Glomerular endothelial cell (primary cell): ENCODE measurements at places on chromosomes 6 and 20. TPM values are rescaled to one million over a fixed set of nuclear protein-coding genes. Genes with fewer than 3 reads are reported as not detected.

DNA sequence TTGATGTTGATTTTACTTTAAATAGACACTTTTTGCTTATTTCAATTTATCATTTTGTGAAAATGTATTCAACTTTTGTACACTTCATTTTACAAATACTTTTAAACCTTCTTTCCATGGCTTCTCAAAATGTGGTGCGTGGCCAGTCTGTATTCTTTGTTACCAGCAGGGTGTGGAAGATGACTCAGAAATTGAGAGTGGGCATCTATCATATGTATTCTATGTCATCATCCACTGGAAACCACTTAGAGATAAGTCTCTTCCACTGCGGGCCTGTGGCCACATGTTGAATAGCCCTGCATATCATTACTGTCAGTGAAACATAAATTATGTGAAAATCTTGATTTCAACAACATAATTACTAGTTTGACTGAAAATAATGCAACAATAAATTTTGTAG is 52.6 kb upstream of the MC3R start:
- DNase-seq: no peak

GRCh38 chr20:2692036-2692885 is at the start of gene EBF4:
Gene EBF4 (plus strand): TSS chr20:2692780. CDS start chr20:2693646, 866 bp downstream.
- DNase-seq: no peak

DNA sequence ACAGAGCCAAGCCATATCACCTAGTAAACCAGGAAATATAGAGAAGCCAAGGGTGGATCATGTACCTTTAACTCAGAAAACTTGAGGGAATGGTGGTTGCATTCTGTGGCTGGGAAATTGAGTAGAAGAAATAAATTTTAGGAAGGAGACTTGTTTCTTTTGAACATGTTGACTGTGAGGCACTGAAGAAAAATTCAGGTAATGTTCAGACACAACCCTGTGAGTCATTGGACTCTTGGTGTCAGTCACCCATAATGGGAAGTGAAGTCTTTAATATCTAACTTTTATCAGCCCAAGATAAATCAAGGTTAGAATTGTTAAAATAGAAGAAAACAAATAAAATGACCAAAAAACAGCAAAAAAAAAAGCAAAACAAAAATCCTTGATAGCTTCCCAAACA is 98.8 kb upstream of the GRIK2 start:
- no peak for DNase-seq

DNA sequence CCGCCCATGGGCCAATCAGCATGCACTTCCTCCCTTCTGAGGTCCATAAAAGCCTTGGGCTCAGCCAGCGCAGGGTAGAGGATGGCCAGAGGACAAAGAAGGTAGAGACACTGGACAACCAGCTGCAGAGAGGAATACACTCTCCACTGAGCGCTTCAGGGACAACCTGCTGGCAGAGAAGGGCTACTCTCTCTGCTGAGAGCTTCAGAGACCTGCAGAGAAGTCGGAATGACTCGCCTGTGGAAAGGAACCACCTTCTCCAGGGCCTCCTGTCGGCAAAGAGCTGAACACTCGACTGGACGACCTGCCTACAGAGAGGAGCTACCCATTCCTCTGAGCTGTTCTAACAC is 31.4 kb upstream of the SLA2 start:
- no peak for DNase-seq

GRCh38 chr6:142898927-142899895 is 45.8 kb downstream of the HIVEP2 start:
- DNase-seq: no peak

DNA sequence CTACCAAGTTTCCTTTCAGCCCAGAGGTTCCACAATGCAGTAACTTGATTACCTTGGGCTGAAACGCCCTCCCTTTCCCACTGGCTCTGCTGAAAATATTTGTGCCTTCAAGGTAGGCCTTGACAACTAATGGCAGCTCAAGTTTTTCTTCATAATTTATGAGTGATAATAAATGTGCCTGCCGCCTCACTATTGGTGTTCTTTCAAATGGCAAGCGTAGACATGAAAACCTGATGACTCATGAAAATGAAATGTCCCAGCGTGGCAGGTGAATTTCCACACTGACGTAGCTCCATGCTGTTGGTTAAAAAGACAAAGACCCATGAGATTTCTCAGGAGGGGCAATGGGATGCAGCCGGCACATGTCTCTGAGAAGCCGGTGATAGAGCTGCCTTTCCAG is 107.2 kb upstream of the GGTLC1 start:
- no peak for DNase-seq

DNA sequence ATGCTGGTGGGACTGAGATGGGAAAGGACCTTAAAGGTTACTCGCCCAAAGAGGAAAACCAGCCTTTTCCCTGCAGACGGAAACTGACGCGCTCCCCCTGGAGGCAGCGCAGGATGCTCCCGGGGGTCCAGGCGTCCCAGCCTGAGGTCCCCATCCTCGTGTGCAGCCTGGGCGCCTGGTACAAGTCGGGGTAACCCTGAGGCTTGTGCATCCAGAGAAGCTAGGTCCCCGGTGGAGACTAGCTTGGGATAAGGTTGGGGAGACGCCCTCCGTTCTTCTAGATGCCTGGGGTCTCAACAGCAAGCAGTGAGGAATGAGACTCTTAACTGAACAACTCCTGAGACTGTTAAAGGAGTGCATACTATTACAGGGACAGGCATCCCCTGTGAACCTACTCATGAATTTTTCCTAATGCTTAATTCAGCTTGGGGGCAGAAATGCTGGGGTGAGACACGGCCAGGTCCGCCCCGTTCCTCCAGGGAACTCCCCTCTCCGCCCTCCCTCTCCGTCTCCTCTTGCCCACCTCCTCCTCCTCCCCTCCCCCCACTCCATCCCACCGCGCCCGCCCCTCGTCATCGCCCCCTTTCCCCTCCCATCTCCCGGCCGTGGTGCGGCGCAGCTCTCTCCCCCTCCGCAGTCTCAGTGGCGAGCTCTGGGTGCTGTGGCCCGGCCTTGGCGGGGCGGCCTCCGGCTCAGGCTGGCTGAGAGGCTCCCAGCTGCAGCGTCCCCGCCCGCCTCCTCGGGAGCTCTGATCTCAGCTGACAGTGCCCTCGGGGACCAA is at the start of gene PRSS35:
PRSS35 (plus strand) TSS at position 634 of the 781 bp plus-strand sequence. CDS start 10,908 bp downstream, outside the sequence.
- DNase-seq: no peak

GRCh38 chr6:35491558-35492257 is 5.2 kb downstream of the TEAD3 start:
- no peak for DNase-seq

DNA sequence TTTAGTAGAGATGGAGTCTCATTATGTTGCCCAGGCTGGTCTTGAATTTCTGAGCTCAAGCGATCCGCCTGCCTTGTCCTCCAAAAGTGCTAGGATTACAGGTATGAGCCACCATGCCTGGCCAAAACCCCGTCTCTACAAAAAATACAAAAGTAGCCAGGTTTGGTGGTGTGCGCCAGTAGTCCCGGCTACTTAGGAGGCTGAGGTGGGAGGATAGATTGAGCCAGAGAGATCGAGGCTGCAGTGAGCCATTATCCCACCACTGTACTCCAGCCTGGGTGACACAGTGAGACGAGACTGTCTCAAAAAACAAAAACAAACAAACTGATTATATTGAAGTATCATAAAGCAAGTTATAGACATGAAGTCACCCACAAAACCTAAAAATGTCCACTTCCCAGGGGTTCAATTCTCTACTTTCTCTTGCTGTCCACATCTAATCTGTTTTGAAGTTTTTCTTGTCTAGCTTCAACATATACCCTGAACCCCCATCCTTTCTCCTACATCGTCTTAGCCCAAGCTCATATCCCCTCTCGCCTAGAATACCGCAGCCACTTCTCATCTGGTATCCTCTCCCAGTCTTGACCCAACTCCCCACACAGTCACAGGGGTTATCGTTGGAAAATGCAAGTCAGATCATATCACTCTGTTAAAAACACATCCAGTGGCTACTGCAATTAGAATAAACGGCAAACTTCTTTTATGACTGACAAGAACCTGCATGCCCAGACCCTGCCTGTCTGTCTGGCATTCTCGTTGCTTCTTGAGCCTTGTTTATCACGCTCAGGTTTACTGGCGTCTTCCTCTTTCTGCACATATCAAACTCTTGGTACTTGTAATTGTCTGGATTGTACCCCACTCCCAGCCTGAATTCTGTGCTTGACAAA is 20.1 kb upstream of the NCOA3 start:
- DNase-seq: no peak

DNA sequence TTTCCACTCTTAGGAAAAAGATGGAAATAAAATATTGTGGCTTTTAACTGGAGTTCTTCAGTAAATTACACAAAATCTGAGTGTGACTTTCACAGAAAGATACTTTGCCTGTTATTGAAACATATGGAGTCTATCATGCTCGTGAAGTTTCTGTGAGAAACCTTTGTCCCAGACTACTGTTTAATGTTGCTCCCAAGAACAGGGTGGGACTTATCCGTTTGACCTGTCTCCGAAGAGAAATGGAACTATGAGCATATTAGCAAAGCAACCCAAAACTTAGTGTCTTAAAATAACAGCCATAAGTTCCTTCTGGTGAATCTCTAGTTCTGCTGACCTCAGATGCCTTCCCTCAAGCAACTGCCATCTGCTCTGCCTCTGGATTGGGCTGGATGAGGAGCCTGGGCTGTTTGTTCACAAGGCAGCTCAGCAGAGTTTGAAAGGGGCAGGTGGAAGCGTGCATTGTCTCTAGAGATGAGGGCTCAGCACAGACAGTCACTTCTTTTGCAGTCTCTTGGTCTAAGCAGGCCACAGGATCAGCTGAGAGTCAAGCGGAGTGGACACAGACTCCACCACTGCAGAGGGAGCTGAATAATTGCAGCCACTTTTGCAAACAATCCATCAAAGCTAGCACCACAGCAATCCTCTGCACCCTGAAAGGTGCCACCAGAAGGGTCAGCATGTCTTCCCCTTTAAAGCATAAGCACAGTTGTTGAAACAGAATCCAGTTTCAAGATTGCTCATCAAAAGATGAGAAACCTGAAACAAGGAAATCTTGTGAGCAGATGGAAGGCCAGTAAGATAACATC is 52.8 kb downstream of the MYB start:
- DNase-seq: no peak

GRCh38 chr20:15220009-15220656 is 882.7 kb upstream of the FLRT3 start:
- DNase-seq: no peak

- DNase-seq: no peak
Measured at GRCh38 chr6:93213028-93213427, 206.3 kb downstream of the EPHA7 start.

DNA sequence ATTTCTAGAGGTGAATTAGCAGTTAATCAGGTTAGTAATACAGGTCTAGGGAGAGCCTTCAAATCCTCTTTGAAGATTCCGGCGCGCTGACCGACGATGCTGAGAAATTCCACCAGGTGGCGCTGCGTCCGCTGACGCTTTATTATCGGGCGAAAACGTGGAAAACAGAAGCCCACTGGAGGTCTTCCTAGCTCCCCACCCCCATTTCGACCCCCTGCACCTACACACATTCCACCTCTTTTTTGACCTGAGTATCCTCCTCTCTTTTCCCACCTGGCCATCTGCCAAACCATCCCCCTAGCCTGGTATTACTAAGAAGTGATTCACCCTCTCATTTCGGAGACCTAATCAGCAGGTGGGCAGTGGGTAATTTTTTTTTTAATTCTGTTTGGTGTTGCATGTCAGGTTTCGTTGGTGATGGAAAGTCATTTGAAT is 65.4 kb upstream of the RIN2 start:
- DNase-seq: peak; percentile 27

- no peak for DNase-seq
Measured at GRCh38 chr6:81572020-81572419, 180.5 kb downstream of the TENT5A start.

DNA sequence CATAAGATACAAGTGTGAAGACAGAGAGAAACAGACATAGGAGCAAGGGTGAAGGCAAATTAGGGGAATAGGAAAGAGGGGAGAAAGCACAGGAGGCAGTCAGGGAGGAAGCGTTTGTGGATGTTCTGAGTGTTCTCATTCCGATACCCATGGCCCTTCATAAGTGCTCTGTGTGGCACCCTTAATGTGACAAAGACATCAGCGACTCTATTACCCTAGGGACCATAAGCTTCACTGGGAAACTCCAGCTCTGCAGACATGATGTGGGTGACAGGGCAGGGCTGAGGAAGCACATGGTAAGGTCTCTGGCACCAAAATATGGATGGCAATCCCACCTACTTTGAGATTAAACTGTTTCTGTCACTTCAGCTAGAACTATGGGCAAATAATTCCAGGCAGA is 33.0 kb downstream of the F13A1 start:
- no peak for DNase-seq

DNA sequence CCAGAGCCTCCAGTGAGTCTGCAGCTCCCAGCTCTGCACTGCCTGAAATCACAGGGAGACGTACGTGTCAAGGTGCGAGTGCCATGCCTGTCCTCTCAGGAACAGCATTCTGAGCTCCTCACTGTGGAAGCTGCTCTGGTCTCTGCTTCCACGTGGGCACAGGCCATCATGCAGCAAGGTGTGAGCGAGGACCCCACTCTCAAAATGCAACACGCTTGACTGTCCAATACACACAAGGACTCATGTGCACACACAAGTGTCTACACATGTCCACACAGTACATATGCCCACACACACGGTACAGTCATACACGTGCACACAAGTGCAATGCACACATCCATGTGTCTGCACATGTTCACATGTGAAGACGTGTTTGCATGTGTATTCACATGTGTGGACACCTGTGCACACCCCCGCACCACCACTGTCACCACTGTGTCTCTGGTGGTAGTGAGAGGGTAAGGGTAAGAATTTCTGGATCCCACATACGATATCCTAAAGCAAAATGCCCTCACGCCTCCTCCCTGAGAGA is 260.5 kb downstream of the DLL1 start:
- DNase-seq: no peak

- no peak for DNase-seq
Measured at GRCh38 chr6:52557389-52558265, 19.2 kb downstream of the TRAM2 start.

GRCh38 chr20:24943731-24944130 is 5.3 kb upstream of the CST7 start:
- no peak for DNase-seq

GRCh38 chr20:38075161-38075998 is 41.8 kb downstream of the RPRD1B start:
- DNase-seq: no peak

DNA sequence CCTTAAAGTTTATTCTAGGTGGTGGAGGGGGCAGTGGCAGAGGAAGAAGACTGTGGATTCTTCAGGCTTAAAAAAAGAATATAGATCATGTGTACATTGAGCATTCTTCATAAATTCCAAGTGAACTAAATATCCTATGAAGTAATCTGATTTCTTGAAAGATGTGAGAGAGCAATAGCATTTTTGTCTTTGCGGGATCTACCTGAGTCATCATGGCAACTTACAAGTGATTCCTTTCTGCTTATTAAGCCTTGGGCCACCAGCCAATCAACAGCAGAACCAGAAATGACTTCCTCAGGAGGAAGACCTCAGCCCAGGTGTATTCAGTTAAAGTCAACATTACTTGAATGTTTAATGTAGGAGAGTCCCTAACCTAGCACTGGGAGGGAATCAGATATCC is 756.9 kb downstream of the TFAP2A start:
- DNase-seq: no peak

- no peak for DNase-seq
Measured at GRCh38 chr6:146267447-146267846, 238.6 kb downstream of the GRM1 start.

POM121L2 gene
- not detected in 2 replicates for total RNA-seq

CCN5 gene
- not detected in 2 replicates for total RNA-seq

OXT gene
- total RNA-seq: not detected in 2 replicates

CHRNA4 gene
- not detected in 2 replicates for total RNA-seq

SLC22A23 gene
- total RNA-seq: 15.6 and 22.2 TPM in 2 replicates

C2 gene
- not detected in 2 replicates for total RNA-seq

GATA5 gene
- not detected in 2 replicates for total RNA-seq

MATN4 gene
- total RNA-seq: not detected in 2 replicates

CGA gene
- not detected in 2 replicates for total RNA-seq
